ENCODE measurements at places on chromosomes 6 and 20.

- no peak for DNase-seq
Measured at GRCh38 chr6:9789201-9789600, 625.7 kb downstream of the TFAP2A start.

DNA sequence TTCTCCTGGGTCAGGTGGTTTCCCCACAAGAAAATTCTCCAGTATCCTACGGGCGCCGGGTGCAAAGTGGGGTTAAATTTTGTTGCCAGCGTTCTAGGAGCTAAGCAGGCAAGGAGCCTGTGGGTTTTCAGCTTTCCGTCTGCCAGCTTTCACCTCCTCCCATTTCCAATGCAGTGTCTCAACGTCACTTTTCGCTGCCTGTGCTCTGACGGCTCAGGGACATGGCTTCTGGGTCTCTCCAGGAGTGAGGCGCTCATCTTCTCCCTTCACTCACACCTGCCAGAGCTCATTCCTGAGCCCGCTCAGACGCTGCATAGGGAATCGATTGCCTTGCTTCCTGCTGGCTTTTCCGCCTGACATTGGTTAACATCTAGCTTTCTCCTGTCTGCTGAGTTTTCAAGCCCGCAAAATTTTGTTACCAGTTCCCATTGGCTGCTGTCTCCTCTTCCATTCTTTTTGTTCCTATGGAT, 7.3 kb upstream of the NAA20 start:
- DNase-seq, result no peak

GRCh38 chr6:37433657-37434271, 743 bp downstream of the CMTR1 start:
- DNase-seq, result no peak

GRCh38 chr6:56915832-56916231, 39.1 kb upstream of the BEND6 start:
- DNase-seq, result no peak

GRCh38 chr6:36563928-36564284, 16.6 kb upstream of the STK38 start:
- no peak for DNase-seq

- DNase-seq, result peak; percentile 35
Measured at GRCh38 chr6:40550202-40551101, 36.7 kb downstream of the LRFN2 start.

DNA sequence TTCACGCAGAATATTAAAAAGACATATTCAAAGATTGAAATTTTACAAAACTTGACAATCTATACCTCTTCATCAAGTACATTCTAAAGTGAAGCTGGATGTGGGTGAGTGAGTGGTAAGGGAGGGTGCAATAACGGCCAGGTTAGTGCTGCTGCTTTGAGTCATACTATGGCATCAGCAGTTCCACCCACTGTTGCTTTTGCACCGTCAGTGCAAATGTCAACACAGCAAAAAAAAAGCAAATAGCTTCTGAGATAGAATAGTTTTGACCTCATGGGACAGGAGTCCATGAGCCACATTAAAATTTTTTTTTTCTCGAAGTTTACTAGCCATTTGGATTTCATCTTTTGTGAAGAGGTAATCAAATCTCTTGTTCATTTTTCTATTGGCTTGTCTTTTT, 31.8 kb downstream of the PSMF1 start:
- DNase-seq, result peak; percentile 50

GRCh38 chr6:14658886-14659561, 541.5 kb downstream of the CD83 start:
- no peak for DNase-seq

DNA sequence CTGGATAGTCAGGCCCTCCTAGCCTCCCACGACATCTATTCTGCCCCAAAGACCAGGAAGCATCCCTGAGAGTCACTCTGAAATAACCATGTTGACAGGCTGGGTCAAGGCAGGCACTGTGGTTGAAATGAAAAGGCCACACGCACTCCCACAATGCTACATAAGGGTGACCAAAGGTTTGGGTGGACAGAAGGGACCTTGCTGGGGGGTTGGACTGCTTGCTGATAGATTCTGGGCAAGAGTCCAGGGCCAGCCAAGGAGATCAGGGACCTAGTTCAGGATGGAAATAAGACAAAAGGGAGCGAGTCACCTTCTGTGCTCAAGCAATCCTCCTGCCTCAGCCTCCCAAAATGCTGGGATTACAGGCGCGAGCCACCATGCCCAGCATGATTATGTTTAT, 32.5 kb upstream of the DSN1 start:
- no peak for DNase-seq

DNA sequence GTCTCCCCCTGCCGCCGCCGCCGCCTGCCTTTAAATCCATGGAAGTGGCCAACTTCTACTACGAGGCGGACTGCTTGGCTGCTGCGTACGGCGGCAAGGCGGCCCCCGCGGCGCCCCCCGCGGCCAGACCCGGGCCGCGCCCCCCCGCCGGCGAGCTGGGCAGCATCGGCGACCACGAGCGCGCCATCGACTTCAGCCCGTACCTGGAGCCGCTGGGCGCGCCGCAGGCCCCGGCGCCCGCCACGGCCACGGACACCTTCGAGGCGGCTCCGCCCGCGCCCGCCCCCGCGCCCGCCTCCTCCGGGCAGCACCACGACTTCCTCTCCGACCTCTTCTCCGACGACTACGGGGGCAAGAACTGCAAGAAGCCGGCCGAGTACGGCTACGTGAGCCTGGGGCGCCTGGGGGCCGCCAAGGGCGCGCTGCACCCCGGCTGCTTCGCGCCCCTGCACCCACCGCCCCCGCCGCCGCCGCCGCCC, 474 bp downstream of the CEBPB start:
- DNase-seq, result peak; percentile 76

- DNase-seq, result no peak
Measured at GRCh38 chr6:43286980-43287716, 10.9 kb upstream of the SLC22A7 start.

- DNase-seq, result peak; percentile 54
Measured at GRCh38 chr6:158284876-158285655, 27.2 kb upstream of the TULP4 start.

GRCh38 chr6:137759624-137760023, 107.4 kb upstream of the TNFAIP3 start:
- no peak for DNase-seq

GRCh38 chr6:135231469-135231844, 50.3 kb downstream of the MYB start:
- no peak for DNase-seq

GRCh38 chr6:25332655-25333071, 53.5 kb downstream of the CARMIL1 start:
- DNase-seq, result no peak

DNA sequence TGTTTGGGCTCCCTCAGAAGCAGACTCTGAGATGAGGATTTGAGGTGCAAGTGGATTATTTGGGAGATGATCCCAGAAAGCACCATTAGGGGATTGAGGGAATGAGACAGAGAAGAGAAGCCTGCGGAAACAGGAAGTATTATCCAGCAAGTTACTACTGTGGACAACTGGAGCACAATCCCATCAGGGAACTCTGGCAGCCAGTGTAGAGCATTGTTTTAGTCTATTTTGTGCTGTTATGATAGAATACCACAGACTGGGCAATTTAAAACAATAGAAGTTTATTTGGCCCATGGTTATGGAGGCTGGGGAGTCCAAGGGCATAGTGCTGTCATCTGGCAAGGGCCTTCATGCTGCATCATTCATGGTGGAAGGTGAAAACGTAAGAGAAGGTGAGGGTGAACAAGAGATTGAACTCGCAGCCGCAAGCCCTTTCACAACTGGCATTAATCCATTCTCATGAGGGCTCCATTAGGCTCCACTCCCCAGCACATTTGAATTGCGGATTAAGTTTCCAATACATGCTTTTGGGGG, 43.5 kb upstream of the SLC9A8 start:
- no peak for DNase-seq

- no peak for DNase-seq
Measured at GRCh38 chr6:150640556-150641209, 41.0 kb downstream of the PLEKHG1 start.

DNA sequence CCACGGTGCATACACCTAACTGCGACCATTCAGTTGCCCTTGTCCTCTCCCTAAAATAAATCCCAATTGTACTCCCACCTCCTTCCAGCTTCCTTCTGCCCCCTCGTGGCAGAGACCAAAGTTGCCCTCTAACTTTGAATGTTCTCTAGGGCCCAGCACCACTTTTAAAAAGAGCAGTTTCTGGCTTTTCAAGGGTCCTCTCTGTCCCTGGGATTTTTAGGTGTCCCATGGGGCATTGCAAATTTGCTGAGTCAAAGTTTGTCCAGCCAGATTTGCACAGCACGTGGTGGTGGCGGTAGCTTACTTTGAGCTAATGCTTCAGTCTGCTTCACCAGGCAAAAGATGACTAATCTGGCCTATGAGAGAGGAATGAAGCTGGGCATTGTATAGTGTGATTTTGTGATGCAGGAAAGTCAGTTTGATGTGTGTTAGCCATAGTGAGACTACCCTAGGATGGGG, 100.2 kb downstream of the PERP start:
- DNase-seq, result no peak

GRCh38 chr6:34969662-34970265, 80.7 kb downstream of the ANKS1A start:
- peak; percentile 77 for DNase-seq

DNA sequence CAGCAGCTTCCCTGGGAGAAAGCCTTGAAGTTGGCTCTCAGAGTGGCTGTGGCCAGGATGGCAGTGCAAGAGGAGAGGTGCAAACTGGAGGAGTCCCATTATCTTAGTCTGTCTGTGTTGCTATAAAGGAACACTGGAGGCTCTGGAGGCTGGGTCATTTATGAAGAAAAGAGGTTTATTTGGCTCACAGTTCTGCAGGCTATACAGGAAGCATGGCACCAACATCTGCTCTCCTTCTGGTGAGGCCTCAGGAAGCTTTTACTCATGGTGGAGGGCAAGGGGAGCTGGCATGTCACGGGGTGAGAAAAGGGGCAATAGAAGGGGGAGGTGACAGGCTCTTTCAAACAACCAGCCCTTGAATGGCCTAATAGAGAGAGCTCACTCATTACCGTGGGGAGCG, 47.1 kb downstream of the PSMG4 start:
- no peak for DNase-seq

GRCh38 chr20:14633507-14633906, 296.1 kb upstream of the FLRT3 start:
- DNase-seq, result no peak

DNA sequence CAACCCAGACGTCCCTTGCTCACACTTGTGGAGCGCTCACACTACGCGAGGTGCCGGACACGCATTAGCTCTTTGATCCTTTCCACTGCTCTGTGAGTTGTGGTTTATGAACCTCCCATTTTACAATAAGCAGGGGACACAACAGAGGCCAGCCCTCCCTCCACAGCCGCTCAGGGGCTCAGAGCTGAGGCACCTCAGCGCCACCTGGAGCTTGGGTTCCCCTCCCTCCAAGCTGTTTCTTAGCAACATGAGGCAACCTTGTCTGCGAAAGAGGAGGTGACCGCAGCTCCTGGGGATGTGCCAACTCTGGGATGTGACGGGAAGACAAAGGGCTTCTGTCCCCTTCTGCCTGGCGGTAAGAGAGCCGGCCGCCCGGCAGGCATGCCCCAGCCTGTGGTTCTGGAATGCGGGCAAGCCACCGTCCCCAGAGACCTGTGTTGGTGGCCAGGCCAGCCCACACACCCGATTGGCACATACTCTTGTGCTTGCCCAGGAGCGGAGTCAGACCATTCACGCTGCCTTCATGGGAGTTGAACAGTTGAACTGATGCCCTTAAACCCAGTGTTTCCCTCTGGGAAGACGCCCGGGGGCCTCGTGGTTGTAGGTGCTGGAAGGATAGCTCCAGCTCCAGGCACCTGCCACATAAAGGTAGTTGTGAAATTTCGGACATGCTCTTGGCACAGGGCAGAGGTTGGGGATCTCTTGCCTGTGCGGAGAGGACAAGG, 44.5 kb downstream of the RBM38 start:
- no peak for DNase-seq

- DNase-seq, result no peak
Measured at GRCh38 chr6:89927264-89927663, 33.0 kb downstream of the GJA10 start.

DNA sequence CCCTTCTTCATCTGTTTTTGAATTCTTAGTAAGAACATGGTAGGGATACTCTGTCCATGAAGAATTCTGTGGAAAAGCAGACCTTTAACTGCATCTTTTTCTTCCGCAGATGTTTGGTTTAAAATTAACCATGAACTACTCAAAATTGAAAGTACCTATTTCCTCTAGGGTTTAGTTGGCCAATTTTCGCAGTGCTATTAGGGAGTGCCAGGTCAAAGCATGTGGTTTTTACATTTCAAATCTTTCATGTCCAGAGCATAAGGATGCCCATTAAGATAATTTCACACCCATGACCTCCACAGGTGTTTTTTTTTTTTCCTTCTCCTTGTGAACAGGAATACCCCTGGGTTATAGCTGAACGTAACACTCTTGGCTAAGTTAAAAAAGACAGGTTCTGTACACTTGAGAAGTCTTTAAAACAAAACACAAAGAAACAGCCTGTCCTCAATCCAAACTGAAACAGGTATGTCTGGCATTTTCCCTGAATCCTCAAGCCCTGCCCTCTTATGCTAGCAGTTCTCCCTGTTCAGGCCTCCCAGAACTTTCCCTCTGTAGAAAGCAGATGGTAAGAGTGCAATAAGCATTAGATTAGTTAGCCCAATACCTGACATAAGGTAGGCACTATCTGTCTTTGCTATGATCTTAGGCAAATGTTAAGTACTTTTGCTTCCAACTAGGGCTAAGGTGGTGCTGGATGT, 67.1 kb downstream of the ELOVL5 start:
- DNase-seq, result no peak

- no peak for DNase-seq
Measured at GRCh38 chr6:93282521-93283031, 136.8 kb downstream of the EPHA7 start.

DNA sequence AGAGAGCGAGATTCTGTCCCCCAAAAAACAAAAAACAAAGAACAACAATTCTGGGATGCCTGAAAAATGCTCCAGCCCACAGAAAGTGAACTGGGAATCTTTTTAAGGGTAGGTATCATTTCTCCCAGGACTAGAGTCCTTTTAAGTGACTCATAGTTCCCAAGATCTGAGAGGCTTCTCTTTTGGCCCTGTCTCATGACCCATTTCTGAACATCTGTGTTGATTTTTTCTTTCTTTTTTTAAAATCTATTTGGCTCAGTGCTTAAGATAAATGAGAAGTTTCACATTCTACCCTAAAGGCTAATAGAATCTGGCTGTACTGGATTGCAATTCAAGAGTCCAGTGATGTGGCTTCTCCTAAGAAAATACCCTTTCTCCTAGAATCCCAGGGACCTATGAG, 217.6 kb upstream of the FOXQ1 start:
- DNase-seq, result peak; percentile 41

DNA sequence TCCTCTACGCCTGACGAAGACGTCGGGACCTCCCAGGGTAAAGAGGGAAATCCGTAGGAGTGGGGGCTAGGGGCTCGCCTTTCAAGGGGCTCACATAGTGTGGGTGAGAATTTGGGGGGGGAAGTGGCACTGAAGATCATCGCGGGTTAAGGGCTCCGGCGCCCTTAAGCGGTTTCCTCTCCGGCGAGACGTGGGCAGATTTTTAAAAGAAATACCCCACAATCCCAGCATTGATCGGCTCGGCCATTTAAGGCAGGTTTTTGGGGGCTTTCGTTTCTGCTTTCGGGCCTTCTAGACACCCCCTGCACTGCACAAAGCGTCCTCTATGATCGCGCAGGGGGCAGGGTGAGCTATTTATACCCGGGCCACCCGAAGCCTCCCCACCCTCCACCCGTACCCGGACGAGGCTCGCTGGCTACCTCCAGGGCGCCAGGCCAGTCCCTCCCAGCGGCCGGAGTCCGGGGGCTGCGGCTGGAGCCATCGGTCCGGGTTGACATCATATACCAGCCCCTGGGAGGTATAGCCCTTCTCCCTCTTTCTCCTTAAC, 1.2 kb downstream of the NKX2-2 start:
- no peak for DNase-seq

GRCh38 chr6:169099411-169100202, 154.0 kb downstream of the THBS2 start:
- DNase-seq, result peak; percentile 74

GRCh38 chr20:16293590-16293989, 279.7 kb downstream of the KIF16B start:
- DNase-seq, result peak; percentile 45
